ENCODE measurements at places on chromosomes 11 and 22. TPM values are rescaled to one million over a fixed set of nuclear protein-coding genes. Genes with fewer than 3 reads are reported as not detected.

DNA sequence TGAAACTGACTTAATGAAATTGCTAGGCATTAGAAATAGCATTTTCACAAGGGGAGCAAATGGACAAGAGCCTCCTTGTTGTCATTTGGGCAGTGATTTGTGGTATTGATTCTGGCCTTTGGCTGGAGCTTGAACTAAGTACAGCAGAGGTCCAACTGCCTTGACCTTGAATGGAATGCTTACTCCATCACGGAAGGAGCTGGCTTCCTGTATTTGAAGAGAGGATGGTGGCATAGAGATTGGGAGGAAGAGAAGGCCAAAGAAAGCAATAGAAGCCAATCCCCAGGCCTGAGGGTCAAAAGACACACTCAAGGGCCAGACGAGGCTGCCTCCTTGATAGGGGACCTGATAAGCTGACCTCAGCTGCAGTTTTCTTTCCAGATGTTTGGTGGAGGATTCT is 126.6 kb upstream of the MPPED2 start:
- no peak for DNase-seq

DNA sequence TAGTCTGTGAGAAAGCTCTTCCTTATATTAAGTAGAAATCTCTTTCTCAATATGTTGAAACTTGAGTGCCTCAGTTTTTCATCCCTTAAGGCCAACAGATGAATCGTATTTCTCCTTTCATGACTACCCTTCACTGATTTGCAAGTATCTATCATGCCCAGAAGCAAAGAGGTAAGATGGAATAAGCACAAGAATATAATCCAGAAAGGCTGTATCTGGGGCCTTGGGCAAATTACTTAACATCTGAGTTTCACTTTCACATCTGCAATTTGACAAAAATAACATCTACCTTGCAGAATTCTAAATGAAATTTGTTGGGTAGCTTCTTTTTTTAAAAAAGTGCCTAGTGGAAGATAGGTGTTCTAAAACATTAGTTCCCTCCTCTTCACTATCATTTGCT is 552.4 kb upstream of the ANO5 start:
- DNase-seq = no peak

GRCh38 chr22:47164514-47165337 is 402.3 kb downstream of the TBC1D22A start:
- DNase-seq = no peak

Gene PLAAT4
- 84.0 TPM for total RNA-seq

DNA sequence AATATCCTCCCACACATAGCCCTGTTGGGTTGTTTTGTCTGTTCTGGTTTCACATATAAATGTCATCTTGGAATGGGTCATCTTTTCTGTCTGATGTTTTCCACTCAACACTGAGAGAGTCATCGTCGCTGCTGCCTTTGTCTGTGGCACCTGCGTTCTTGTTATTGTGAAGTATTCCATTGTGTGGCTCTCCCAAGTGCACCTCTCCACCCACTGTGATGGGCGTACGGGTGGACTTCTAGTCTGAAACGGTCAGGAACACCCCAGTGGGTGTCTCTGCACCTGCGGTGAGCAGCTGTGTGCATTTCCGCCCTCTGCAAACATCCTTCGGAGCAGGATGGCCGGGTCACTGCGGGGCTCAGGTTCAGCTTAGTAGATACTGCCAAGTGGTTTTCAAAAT is 34.5 kb upstream of the RTL6 start:
- DNase-seq = no peak

GRCh38 chr11:44752713-44753112 is 26.0 kb downstream of the TSPAN18 start:
- no peak for DNase-seq

GRCh38 chr11:65811764-65812475 is 21.8 kb upstream of the SNX32 start:
- no peak for DNase-seq

DNA sequence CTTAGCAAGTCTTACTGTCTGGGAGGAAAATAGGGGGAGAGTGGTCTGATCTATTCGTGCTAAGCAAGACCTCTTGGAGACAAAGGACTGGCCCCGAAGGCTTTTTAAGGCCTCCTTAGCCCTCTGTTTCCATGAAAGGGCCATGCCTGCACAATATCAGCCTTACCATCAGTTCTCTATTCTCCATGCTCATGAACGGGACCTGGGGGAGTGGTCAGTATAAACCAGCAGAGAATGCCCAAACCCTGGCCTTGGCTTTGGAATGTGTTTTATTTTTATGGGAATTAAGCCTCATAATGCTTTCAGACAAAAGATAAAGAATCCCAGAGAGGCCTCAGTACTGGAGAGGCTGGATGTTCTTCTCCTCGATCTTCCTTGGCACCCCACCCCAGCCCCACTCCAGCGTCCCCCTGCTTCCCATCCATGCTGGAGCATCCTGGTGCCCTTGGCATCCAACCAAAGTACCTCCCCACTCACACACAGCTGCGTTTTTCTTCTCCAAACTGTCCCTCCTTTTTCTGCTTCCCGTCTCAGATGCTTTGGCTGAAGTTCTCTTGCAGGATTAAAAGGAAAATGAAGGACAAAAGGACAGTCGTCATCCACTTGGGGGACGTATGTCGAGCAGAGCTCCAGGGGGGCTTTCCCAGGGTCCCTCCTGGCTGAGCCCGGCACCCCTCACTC is 18.6 kb downstream of the FXYD6 start:
- DNase-seq = no peak

GRCh38 chr11:10379022-10379421 is 74.1 kb downstream of the ADM start:
- no peak for DNase-seq

DNA sequence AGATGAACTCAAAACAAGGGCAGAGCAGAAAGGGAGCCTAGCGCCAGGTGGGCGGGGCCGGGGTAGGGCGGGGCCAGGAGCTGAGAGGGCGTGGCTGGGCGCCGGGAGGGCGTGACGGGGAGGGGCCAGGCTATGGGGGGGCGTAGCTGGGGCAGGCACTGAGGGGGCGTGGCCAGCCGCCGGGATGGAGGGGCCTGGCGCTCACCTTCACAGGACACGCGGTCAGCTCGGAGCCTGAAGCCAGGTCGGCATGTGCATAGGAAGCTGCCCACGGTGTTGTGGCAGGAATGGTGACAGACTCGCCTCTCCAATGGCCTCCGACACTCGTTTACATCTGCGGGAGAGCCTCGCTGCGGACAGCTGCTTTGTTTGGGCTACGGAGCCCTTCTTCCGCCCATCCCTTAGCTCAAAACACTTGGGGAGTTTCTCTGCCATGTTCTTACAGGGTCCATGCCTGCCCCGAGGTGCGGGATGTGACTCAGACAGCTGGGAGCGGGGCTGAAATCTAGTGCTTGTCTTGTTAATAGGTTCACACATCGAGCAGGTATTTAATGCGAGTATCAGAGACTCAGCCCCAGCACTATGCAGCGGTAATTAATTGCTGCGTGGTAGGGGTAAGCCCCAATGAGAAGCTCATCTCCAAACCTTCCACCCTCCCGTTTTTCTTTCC is 13.4 kb downstream of the VWCE start:
- peak; percentile 20 for DNase-seq

DNA sequence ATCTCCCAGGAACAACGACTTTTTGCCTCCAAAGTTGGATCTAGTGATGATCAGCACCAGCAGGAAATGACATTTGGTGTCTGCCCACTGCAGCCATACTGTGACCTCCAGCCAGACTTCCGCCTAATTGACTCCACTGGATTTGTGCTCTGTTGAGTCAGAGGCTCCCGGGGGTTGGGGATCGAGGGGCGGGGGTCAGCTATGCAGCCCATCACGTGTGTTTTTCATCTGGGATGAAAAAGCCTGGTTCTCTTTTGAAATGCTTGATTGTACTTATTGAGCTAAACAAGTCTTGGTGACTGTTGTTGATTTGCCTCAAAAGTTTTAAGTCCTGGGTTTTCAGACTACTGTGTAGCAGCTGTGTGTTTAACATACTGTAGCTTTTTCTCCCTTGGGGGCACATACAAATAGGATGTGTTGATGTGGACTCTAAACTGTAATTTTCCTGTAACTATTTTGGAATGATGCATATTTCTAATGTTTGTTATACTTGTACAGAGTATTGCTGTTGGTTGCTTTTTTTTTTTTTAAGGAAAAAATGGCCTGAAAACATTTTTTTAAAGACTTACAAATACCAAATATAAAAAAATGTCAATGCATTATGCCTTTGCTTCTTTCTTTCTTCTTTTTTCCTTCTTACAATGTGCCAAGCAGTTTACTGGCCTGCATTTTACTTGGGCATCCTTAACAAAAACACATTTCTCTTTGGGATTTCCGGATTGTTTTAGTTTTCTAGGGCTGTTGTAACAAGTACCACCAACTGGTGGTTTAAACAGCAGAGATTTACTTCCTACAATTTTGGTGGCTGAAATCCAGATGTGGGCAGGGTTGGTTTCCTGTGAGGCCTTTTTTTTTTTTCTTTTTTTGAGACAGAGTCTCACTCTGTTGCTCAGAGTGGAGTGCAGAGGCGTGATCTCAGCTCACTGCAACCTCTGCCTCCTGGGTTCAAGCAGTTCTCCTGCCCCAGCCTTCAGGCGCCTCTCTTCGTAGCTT is 46.1 kb upstream of the OR4B1 start:
- no peak for DNase-seq

- DNase-seq = no peak
These were observed 1152.4 kb downstream of the LRRC4C start for GRCh38 chr11:40306938-40307548.

Gene DENND6B
- total RNA-seq = 3.1 TPM

Gene GRIA4
- not detected for total RNA-seq

- DNase-seq = no peak
These were observed 42.7 kb downstream of the NECTIN1 start for GRCh38 chr11:119686177-119686882.

DNA sequence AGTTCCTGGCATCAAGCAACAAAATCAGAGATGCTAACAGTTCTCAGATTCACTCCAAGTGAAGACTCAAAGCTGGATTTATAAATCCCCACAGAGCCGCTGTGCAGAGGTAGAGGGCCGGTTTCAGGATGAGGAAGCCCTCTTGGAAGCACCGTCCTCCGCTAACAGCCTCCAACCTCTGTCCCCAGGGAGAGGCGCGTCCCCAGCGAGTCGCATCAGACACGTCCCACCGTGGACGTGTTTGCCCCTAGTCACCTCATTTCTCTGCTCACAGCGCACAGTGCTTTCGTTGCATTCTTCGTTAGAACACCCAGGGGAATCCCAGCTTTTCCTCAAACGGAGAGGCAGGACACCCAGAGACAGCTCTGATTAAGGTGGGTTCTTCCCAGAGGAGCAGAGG is 642.9 kb downstream of the BRD1 start:
- DNase-seq = no peak

Gene CTSF
- total RNA-seq = 13.1 TPM

DNA sequence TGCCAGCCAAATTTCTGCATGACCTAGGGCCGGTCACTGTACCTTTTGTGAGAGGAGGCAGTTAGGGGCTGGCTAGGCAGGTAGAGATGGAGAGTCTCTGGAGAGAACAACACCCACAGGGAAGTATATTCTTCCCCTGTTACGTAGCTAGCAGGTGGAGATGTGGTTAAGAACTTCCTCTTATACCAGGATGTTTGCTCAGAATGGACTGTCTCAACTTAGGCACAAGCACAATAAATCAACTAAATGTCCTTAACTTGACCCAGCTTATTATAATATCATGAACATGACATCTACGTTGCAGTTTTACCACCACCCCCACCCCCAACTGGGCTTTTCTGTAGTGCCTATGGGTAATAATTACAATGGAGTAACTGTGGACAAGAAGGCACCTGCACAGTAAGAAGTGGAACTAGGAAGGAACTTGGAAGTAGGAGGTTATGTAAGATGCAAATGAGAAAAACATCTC is 60.7 kb upstream of the MPEG1 start:
- DNase-seq = no peak

GRCh38 chr22:22810471-22810870 is 77.1 kb upstream of the IGLL5 start:
- peak; percentile 52 for DNase-seq

Gene NLRP14
- total RNA-seq = not detected

DNA sequence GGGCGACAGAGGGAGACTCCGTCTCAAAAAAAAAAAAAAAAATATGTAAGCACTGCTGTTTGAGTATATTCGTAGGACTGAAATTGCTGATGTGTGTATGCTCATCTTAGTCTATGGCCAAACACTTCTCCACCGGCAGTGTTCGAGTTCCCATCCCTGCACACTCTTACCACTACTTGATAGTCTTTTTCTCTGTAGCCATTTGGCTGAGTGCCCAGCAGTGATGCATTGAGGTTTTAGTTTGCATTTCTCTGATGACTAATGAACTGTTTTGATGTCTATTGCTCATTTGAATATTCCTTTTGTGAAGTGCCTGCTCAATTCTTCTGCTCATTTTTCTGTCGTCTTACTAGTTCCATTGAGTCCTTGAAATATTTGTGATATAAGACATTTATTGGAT is 1.9 kb downstream of the TIRAP start:
- peak; percentile 91 for DNase-seq

DNA sequence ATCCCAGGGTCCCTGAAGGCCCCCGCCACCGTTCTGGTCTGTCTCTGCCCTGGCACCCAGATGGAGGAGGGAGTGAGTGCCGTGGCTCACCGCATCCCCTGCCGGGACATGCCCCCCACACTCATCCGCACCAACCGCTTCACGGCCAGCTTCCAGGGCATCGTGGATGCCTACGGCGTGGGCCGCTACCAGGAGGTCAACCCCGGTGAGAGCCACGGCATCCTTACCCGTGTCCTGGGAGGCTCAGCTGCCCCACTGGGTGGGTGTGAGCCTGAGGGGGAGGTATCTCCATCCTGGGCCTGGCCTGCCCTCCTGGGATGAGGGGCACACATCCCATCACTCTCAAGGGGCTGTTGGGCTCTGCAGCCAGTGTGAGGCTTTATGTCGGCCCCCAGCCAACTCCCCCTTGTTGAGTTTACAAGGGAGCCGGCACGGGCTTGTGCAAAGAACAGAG is 6.1 kb downstream of the TCIRG1 start:
- no peak for DNase-seq

- DNase-seq = no peak
These were observed 351.2 kb downstream of the TENM4 start for GRCh38 chr11:79089601-79090000.

Gene C11orf21
- 40.2 TPM for total RNA-seq

Gene RASSF10
- not detected for total RNA-seq

DNA sequence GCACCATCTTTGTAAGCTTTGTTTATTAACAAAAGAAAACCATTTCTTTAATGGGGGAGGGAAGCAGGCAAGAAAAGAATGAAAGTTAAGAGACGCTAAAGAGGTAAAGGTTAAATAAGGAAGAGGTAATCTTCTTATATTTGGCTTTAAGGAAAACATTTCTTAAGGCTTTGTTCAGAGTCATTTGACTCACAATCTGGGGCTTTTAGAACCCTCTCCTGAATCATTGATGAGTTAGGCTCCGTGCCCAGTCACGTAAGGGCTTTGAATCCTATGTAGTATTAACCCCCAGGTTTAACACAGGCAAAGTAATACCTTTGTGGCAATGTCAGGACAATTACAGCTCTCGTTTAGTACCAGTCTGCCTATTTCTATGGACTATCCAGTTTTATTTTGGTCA is 26.1 kb downstream of the MADD start:
- no peak for DNase-seq

- peak; percentile 70 for DNase-seq
These were observed 68.7 kb upstream of the ASPHD2 start for GRCh38 chr22:26360169-26360885.

Gene YPEL4
- total RNA-seq = 7.2 TPM

Gene TNKS1BP1
- total RNA-seq = 14.0 TPM

- peak; percentile 82 for DNase-seq
These were observed at the start of gene CCDC88B for GRCh38 chr11:64339754-64340408. Gene CCDC88B, plus strand, starts transcription at chr11:64340204. Its CDS starts 63 bp downstream, at chr11:64340267.
